ENCODE measurements at places on chromosomes 7 and 10. TPM values are rescaled to one million over a fixed set of nuclear protein-coding genes. Genes with fewer than 3 reads are reported as not detected.

Gene MKLN1
- total RNA-seq: 31.2 TPM

Gene PLEKHS1
- not detected for total RNA-seq

Gene DUS4L
- 9.7 TPM for total RNA-seq

Gene BAIAP2L1
- 56.0 TPM for total RNA-seq

Data from A549 treated with CpdA at 1 μM for 4 hours (cell line).